ENCODE measurements at places on chromosomes 1 and 21. TPM values are rescaled to one million over a fixed set of nuclear protein-coding genes. Genes with fewer than 3 reads are reported as not detected.

WNT9A gene
- 3.1 TPM for total RNA-seq

DNA sequence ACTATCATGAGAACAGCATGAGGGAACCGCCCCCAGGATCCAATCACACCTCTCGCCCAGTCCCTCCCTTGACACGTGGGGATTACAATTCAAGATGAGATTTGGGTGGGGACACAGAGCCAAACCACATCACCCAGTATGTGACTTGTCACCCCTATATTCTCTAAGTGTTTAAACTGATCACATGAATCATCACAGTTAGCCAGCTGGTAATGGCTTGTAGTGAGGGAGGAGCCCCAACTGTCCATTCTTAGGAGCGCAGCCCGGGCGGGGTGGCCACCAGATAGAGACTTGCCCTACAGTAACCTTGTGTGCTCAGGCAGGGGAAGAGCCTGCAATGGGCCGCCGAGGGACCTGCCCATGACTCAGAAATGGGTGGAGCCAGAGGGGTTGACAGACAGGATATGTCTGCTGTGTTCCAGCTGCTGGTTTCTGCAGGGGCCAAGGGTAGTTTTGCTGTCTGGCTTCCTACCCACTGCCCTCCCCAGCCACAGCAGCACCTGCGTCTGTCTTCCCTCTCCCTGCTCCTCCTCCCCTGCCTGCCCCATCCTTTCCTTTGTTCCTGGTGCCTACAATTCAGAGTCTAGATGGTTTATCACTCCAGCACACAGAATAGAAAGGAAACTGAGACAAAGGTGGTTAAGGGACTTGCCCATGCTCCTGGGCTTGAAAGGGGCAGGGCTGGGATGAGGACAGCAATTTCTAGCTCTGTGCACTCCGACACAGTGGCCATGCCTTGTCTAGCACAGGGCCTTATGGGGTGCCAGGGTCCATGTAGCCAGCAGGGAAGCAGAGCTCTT is 9.2 kb downstream of the ABCG1 start:
- H3K4me3 ChIP-seq: no peak overlapping the region
- H3K27ac ChIP-seq: no peak overlapping the region
- peaks cover 10% of the 10 kb centered on the region for H3K4me1 ChIP-seq
- H3K36me3 ChIP-seq: no peaks in the 10 kb centered on the region

KAZN gene
- 60.8 TPM for total RNA-seq

KCNH1 gene
- 0.54 TPM for total RNA-seq

GRCh38 chr1:145936247-145936646 is 9.0 kb upstream of the RBM8A start:
- no peak for DNase-seq
- no peak overlapping the region for H3K27ac ChIP-seq
- H3K4me1 ChIP-seq: no peaks in the 10 kb centered on the region
- no peak overlapping the region for H3K4me3 ChIP-seq

MPC2 gene
- 127 TPM for total RNA-seq

ZNF593OS gene
- total RNA-seq: not detected

DNA sequence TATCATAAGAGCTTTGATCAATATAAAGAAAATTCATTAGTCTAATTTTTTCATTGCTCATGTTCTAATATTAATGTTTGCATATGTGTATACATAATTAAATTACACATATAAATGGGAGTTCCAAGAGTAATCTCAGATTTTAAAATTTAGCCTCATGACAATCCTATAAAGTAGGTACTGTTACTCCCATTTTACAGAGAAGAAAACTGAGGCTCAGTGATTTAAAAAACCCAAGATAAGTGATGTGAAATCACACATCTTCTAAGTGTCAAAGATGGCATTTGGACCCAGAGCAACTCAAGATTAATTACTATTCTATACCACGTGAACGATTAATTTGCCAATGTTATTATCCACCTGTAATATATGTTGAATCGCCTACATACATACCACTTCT is 122.3 kb downstream of the TM2D1 start:
- DNase-seq: no peak
- H3K36me3 ChIP-seq: no peaks in the 10 kb centered on the region
- no peak overlapping the region for H3K4me3 ChIP-seq
- no peaks in the 10 kb centered on the region for H3K4me1 ChIP-seq

SIKE1 gene
- total RNA-seq: 36.8 TPM

DNA sequence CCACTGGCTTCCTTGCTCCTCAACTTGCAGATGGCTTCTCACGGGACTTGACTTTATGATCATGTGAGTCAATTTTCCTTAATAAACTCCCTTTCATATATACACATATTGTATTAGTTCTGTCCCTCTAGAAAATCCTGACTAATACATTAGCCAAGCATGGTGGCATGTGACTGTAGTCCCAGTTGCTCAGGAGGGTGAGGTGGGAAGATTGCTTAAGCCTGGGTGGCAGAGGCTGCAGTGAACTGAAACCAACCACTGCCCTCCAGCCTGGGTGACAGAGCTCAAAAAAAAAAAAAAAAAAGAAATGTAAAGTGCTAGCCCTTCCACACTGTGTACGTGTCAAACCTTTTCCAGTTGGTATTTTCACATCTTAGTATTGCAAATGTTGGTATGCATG is 857.0 kb downstream of the LTN1 start:
- H3K36me3 ChIP-seq: no peaks in the 10 kb centered on the region
- DNase-seq: no peak
- no peaks in the 10 kb centered on the region for H3K4me1 ChIP-seq
- H3K4me3 ChIP-seq: no peak overlapping the region

GUCA2B gene
- not detected for total RNA-seq

DNA sequence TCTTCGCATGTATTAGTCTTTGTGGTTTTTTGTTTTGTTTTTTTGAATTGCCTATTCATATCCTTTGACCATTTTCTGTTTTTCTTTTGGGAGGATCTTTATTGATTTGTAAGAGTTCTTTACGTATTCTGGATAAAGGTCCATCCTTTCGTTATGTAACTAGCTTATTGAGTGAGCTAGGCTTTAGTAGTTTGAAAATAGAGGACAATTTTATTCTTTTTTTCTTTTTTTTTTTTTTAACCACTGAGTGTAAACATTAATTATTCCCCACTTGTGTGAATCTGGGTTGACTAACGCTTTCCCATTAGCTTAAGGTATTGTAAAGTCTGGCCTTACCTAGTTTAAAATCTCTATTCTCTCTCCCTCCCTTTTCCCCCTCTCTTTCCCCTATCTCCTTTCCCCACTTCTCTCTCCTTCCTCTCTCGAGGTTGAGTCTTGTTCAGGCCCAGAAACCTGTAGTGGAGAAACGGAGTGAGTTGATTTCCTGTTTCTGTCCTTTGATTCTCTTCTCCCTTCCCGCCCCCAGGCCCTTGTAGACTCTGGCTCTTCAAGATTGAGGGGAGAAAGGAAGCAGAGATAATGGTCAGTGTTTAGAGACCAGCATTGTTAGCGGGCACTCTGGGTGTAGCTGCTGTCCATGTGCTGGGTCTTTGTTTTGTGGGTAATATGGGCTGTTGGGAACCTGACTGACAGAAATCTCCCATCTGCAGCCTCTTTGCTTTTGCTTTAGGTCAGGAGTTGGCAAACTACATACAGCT is 1.5 kb downstream of the MORC3 start:
- H3K36me3 ChIP-seq: no peaks in the 10 kb centered on the region
- H3K27me3 ChIP-seq: no peaks in the 10 kb centered on the region
- H3K4me1 ChIP-seq: no peaks in the 10 kb centered on the region
- no peak for DNase-seq
- H3K27ac ChIP-seq: peak overlapping the region; percentile 48

GRCh38 chr1:169261884-169262283 is 105.7 kb downstream of the NME7 start:
- DNase-seq: no peak
- H3K4me1 ChIP-seq: no peaks in the 10 kb centered on the region
- H3K27ac ChIP-seq: no peak overlapping the region

CREG1 gene
- 91.2 TPM for total RNA-seq

DNA sequence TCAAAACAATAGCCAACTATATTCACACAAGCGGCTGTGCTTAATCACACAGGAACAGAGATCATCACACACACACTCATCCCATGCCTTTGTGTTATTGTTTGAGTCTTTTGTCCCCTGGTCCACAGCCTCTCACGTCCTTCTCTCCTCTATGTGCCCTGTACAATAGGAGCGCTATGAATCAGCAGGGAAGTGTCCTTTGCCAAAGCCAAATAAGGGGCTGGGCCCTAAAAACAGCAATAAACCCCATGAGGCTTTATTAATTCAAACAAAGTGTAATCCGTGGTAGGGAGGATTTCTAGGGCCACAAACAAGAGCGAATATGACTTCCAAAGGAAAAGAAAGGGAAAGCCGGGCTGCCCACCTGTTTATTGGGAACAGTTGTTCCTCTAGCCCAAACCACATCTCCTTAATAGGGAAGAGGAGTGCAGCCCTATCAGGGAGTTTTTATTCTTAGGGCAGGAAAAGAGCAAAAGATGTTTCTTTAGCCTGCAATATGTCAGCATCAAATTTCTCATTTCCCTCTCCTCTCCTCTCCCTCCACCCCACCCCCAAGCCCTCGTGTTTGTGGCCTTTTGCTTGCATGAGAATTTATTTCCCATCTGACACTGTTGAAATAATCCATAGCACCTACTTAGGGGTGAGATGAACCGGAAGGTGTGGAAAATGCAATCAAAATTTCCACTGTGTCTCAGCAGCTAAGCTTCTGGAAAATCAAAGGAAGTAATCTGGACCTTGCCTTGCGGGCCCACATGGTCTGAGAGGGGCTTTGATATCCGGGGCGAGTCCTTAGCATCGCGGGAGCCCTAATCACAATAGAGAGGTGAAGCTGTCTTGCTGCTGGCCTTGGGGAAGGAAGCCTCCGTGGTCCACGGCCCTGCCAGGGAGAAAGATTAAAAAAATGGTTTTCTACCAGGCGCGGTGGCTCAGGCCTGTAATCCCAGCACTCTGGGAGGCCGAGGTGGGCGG is 45.3 kb upstream of the ITPKB start:
- no peak for DNase-seq
- no peak overlapping the region for H3K27ac ChIP-seq
- no peaks in the 10 kb centered on the region for H3K27me3 ChIP-seq
- no peak overlapping the region for H3K4me3 ChIP-seq
- H3K36me3 ChIP-seq: no peaks in the 10 kb centered on the region

Measured in kidney (tissue), 22 donors.